ENCODE measurements at places on chromosomes 7 and 10.

DNA sequence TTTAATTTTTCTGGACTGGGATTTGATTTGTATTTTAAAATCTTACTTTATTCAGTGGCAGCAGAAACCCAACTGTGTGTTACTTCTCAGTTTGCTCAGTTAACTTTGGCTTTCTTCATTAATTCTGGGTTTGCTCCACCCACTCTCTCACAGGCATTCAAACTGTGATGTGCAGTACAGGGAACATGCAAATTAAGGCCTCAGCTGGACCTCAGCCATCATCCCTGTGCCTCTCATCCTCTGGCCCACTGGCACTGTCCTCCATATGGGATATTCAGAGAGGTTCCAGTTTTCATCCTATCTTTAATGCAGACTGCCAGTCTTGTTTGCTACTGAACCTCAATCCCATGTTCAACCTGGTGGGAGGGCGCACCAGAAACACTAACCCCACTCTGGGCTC is 743.4 kb upstream of the IGFBP3 start:
- no peak for DNase-seq

GRCh38 chr7:33986451-33986850 is 81.1 kb downstream of the BMPER start:
- no peak for DNase-seq

DNA sequence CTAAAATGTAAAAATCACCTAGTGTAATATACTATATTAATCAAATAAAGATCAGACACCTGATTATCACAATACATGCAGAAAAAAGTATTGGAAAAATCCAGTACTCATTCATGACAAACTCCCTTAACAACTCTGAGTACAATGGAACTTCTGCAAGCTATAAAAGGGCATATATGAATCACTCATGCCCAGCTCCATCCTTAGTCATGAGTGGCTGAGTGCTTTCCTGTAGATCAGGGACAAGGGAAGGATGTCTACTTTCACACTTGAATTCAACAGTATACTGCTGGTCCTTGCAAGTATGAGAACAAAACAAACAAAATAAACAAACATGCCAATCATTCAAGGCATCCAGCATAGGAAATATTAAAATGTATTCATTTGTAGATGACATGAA is 116.5 kb downstream of the ADARB2 start:
- DNase-seq = peak; percentile 72

GRCh38 chr7:85573346-85573745 is 386.5 kb upstream of the SEMA3D start:
- DNase-seq = no peak

- peak; percentile 91 for DNase-seq
These were observed 23.8 kb upstream of the IFIT2 start for GRCh38 chr10:89278034-89278535.

GRCh38 chr10:95290461-95291364 is at the start of gene PDLIM1:
PDLIM1 (minus strand) TSS chr10:95291003; CDS start chr10:95290915, 88 bp downstream.
- no peak for DNase-seq

- no peak for DNase-seq
These were observed 198.7 kb downstream of the CXCL12 start for GRCh38 chr10:44186150-44186549.

GRCh38 chr7:70678621-70679251 is 453.2 kb upstream of the GALNT17 start:
- no peak for DNase-seq

DNA sequence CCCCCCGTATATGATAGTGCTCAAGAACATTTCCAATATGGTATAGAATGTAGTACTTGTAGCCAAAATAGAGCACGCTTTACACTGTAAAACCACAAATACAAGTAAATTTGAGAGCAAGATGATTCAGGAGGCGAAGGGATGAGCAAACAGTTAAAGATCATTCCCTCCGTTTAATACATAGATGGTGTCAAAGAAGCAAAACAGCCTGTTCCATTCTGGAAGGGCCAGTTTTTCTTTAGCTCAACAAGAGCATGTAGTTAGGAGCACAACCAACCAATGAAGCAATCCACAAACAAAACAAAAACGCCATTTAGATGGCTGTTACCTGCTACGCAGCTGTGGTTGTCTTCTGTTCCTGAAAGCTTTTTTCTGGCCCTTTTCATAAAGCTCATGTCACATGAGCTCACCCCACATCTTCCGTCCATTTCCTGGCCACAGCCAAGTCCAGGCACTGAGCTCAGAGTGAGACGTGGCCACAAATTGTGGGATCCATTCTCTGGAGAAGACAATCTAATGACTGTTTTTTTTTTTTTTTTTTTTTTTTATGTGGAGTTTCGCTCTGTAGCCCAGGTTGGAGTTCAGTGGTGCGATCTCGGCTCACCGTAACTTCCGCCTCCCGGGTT is 185.6 kb downstream of the FANK1 start:
- no peak for DNase-seq

DNA sequence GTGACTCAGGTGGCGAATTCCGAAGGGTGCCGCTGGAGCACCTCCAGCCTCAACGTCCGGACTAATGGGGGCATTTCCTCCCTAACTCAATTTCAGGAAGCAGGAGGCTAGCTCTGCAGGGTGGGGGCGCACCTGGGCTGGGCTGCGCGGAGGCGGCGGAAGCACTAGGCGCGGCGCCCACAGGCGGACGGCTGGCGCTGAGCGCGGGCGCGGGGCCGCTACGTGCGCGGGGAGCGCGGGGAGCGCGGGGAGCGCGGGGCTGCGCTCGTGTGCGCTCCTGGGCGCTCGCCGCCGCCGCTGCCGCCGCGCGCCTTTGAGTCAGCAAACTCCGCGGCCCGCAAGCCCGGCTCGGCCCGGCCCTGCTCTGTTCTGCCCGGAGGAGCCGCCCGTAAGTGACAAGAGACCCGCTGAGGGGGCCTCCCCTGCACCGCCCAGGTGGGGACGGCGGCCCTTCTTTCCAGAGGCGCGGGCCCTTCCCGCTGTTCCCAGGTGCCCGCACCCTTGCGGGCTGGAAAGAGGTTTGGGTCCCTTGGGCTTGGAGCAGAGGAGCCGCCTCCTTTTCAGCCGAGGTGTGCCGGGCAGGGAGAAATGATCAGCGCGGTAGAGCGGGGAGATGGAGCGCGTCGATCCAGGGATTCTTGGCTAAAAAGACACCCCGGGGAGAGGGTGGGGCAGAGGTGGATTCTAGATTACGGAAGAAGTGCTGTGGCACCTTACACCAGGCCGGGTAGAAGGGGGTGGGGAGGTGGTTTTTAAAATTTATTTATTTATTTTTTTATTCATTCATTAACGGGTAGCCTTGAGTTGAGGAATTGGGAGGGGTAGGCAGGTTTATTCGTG is at the start of gene SNX10:
Gene SNX10, plus strand, starts transcription at position 164 of the 840 bp plus-strand sequence. CDS start 54,581 bp downstream, outside the sequence.
- peak; percentile 82 for DNase-seq

- DNase-seq = no peak
These were observed 147.1 kb upstream of the NRBF2 start for GRCh38 chr10:62985807-62986600.

Data from RKO (cell line).